ENCODE measurements at places on chromosomes 3 and 15.

DNA sequence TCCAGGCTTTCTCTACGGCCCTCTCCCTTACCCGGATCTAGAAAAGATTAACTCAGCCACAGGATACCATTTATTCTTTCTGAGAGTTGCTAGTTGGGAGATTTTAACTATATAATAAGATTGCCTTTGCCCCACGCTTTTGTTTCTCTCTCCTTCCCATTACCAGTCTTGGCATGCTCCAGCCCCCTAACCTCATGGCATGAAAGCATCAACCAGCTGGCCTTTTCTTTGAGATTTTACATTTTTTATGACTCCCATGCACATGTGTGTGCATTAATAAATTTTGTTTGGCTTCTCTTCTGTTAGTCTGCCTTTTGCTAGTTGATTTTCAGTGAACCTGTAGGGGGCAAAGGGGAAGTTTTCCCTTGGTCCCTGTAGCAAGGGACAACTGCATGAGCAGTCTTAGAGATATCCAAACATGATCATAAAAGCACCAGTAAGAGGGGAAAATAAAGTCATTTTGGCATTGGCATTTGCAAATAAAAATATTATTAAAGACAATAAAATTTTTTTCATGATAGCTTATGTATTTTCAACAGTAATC, 73.6 kb downstream of the OXSM start:
- no peak for DNase-seq

DNA sequence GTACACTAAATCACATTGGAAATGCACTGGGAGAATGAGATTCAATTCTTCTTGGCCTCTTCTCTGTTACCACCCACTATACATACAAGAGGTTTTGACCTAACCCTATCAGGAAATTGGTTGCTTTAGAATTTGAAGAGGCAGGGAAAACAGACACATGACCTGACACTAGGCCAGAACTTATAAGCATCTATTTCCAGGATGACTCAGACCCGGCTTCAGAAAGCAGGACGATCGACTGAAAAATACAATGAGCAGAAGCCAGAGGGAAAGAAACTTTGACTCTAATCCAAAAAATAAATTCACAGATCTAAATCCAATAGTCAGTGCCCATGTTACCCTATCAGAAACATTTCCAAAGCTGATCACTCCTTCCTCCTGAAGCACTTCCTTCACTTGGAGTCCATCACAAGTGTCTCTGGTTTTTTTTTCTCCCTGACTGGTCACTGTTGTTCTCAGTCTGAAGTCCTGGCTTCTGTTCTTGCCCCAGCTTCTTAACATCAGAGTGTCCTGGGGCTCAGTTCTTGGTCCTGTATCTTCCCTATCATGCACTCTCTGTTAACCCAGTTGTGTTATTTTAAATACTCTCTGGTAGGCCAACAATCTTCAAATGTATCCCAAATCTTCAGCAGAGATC, 133.6 kb downstream of the P2RY1 start:
- DNase-seq: no peak

DNA sequence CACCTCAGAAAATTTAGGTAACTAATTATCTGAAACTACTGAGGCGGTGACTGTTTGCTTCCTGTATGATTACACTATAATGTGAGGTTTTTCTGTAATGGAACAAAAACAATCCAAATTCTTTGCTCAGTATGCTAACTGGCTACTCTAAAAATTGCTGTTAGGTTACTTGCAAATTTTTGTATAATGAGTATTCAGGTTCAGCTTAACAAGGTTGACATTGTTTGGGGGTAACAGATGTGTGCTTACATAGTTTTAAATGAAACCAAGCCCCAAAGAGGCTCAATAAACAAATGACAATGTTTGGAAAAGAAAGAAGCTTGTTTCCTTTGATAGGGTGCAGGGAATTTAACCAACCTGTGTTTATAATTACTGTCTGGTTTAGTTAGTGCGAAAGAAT, 414.5 kb upstream of the MDFIC2 start:
- no peak for DNase-seq

DNA sequence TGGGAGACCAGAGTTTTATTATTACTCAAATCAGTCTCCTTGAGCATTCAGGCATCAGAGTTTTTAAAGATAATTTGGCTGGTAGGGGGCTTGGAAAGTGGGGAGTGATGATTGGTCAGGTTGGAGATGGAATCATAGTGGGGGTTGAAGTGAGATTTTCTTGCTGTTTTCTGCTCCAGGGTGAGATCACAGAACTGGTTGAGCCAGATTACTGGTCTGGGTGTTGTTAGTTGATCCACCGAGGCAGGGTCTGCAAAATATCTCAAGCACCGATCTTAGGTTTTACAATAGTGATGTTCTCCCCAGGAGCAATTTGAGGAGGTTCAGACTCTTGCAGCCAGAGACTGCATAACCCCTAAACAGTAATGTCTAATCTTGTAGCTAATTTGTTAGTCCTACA, 141.0 kb downstream of the OTOL1 start:
- no peak for DNase-seq

DNA sequence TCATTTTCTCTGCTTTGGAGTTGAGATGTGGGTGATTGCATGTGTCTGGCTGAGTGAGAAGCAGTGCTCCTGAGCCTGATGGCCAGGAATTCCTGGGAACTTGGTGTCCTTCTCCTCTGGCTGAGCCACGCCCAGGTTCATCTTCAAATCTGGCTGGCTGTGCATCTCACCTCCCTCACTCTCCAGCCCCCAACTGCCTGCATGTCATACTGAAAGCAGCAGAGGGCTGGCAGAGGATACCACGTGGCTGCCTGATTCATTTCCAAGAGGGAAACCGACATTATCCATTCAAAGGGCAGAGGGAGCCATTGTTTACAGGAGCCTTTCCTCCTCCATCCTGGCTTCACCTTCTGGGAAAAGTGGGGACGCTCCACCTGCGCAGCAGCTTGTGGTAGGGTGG, 57.4 kb downstream of the ABHD5 start:
- DNase-seq: no peak

DNA sequence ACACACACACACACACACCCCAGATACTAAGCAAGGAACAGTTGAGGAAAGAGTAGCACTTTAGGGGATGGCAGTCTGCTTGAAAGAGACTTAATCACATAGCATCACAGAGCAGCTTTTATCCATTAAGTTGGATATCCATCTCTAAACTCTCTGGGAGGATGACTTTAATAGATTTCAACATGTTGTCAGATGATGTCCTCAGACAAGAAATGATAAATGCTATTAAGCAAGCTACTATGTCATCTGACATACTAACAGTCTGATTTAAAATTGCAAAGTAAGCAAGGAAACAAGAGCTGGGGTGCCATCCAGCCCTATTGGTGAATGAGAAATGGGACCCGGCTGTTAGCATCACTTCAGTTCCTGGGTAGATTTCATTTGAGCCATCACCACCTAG, 136.9 kb downstream of the PLCL2 start:
- DNase-seq: no peak

DNA sequence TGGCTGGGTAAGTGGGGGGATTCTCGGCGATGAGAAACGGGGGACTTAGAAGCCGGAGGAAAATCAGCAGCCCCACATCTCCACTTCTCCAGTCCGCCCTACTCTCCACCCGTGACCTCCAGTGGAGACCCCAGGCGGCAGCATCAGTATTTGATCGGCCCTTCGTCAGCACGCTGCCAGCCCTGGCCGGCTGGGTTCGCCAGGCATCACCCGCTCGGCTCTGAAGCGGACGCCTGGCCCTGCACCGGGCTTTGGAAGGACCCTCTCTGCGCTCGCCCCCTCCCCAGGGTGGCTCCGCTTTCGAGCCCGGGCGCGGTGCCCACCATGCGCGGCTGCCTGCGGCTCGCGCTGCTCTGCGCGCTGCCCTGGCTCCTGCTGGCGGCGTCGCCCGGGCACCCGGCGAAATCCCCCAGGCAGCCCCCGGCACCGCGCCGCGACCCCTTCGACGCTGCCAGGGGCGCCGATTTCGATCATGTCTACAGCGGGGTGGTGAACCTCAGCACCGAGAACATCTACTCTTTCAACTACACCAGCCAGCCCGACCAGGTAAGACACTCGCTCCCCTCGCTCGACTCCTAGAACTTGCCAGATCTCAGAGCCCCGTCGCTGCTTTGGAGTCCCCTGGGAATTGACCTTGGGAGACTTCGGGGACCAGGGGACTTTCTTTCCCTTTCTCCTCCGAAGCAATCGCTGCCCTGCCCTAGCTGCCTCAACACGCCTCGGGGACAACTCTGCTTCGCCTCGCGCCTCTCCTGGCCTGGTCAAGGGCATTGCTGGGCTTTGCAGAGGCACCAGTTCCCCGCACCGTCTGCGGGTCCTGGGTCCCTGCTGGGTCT, 561 bp downstream of the SIDT1 start:
- peak; percentile 14 for DNase-seq

DNA sequence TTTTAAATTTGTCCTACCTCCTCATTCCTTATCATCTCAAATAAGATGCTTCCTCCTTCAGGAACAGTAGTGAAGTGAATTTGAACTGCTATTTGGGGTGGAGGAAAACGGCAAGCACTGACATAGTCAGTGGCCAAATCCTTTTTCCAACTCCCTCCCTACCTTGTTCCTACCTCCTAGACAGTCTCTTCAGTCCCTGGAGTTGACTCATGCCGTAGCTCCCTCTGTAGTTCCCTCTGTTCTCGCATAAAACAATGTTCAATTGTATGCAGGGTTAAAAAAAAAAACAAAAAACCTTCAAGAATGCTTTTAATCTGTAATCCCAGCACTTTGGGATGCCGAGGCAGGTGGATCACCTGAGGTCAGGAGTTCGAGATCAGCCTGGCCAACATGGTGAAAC, 1.4 kb downstream of the UBR1 start:
- DNase-seq: no peak

- DNase-seq: no peak
These were observed 220.5 kb upstream of the LRRN1 start for GRCh38 chr3:3578718-3579117.

GRCh38 chr3:70742081-70742480, 429.6 kb upstream of the MDFIC2 start:
- DNase-seq: no peak

DNA sequence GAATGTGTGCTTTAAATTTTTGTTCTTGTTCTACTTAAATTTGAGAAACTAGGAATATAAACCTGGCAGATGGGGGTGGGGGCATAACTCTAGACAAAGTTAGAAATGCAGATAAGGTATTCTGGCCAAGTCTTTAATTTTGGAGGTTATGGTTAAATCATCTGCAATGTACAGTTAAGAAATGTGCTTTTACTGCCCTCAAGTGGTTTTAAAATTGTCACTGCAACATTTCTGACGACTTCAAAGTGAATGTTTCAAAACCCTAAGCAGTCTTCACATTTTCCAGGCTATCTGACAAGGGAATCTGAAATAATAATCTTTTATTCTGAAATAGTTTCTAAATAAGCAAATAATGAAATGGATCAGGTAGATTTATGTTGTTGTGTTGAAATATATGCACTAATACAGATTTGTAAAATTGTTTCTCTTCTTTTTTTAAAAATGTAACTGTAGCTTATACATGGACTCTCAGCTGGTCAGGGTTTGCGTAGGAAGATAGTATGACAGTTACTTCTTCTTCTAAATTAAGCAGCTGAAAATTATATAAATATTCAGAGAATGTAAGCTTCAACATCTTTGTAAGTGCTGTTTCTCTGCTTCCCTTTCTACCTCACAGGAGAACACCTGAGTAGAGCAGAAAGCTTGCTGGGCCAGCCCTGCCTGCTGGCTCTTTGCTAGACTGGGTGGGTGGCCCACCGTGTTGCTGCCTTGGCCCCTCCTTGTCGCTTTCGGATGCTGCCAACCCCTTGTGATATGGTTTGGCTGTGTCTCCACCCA, 45.0 kb downstream of the SUCNR1 start:
- DNase-seq: no peak

- no peak for DNase-seq
These were observed 44.4 kb downstream of the BTD start for GRCh38 chr3:15645740-15646501.

- DNase-seq: no peak
These were observed 76.6 kb downstream of the RBPMS2 start for GRCh38 chr15:64698823-64699222.

DNA sequence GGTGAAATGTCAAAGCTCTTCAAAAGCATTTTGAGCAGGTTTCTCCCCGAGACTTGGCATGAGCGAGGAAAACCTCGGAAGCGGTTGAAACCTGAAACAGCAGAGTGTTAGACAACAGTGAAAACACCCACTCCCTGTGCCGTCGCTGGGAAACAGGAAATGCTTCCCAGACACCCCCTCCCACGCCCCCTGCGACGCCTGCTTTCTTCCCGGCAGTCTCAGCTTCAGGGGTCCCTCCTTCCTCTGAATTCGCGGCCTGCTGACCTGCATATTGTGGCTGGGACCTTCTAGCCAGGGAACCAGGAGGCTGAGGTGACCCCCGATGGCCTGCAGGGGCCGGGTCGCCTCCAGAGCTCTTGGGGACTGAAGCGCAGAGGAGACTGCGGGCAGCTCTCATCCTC, 250.6 kb upstream of the LYSMD4 start:
- no peak for DNase-seq

DNA sequence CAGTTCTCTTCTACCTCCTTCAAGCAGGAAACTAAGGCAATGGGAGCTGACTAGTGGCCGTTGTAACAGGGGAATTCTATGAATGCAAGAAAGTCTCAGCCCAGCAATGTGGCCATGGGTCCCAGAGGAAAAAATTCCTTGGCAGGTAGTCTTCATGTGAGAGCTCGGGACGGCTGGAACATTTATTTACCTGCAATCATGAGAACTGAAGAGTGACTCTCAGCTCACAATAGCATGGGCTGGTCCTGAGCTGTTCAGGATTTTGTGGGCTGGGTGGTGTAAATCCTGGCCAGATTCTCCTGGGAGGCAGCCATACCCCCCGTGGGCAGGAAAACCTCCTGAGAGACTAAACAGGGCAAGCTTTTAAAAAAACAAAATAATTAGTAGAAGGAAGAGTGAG, 330.3 kb upstream of the CTNNB1 start:
- DNase-seq: no peak

All from activated CD8-positive, alpha-beta memory T cell treated with anti-CD3 and anti-CD28 coated beads for 1 hour (primary cell).